ENCODE measurements at places on chromosomes 2 and 18.

GRCh38 chr2:232382331-232383225, 4.0 kb downstream of the ALPP start:
- no peak for DNase-seq

- no peak for DNase-seq
Observed at GRCh38 chr2:217410681-217410960, 550.8 kb upstream of the TNP1 start.

DNA sequence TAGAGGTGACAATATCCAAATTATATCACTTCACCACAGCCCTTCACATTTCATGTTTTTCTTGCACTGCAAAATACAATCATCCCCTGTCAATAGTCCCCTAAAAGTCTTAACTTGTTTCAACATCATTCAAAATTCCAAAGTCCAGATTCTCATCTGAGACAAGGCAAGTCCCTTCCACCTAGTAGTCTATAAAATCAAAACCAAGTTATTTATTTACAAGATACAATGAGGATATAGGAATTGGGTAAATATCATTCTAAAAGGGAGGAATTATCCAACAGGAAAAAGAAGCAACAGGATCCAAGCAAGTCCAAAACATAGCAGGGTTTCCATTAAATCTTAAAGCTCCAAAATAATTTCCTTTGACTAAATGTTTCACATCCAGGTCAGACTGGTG, 1076.1 kb upstream of the TMEFF2 start:
- no peak for DNase-seq

DNA sequence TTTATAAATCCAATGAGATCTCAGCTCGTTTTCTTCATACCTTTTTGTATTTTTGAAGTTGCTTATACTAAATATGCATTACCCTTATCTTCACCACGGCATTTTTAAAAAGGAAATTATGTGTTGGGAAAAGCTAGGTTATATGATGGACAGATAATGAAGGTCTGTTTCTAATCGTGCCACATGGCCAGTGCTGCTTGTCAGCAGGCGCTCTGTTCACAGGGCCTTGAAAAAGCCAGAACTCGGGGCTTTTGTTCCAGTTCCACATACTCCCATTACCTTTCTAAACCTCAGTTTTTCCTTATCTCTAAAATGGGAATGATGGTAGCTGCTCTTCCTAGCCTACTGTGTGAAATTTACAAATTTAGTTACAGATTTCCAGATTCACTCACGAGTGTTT, 42.0 kb downstream of the EPAS1 start:
- no peak for DNase-seq

DNA sequence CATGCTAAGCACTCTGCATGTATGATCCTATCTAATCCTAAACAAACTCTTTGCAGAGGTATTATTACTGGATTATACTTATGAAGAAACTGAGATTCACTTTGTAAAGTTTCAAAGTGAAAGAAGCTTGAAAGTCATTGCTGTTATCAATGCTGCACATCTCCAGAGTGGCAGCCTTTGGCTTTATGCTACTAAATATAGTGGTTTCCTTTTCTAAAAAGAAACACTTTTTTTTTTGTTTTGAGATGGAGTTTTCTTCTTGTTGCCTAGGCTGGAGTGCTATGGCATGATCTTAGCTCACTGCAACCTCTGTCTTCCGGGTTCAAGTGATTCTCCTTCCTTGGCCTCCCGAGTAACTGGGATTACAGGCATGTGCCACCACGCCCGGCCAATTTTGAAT, 114.9 kb upstream of the RAB27B start:
- DNase-seq = no peak

DNA sequence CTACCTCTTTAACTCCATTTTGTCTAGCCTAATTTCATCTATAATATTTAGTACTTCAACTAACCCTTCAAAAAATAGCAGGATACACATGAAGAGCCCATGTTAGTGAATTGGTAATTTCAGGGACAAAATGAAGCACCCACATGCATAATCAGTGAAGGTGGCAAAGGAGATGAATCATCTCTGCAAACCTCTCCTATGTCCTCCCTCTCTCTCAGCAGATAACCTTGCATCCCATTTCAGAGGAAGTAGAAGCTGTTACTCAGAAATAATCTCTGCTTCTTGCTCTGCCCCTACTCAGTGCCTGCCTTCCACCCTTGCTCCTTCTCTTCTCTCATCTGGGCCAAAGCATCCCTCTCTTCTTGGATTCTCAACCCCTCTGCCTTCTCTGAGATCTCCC, 60.2 kb upstream of the CAVIN2 start:
- DNase-seq = no peak

DNA sequence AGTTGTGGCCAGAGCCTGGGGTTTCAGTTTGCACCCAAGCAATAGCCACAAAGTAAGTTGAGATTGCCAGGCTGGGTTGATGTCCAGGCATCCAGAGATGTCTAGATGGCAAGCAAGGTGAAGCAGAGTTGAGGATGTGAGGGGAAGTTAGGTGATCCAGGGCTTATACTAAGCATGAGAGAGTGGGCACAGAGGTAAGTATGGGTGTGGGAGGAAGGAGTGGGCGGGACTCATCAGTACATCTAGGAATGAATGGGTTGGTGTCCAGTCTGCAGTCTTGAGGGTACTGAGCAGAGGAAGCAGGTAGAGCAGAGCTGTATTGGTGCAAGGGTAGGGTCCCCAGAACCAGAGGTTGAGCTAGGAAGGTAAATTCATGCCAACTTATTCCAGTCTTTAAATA, 1.5 kb downstream of the SEMA4F start:
- no peak for DNase-seq

GRCh38 chr2:190804182-190804795, 76.3 kb upstream of the GLS start:
- no peak for DNase-seq

GRCh38 chr18:67742954-67743353, 226.4 kb upstream of the DSEL start:
- no peak for DNase-seq

GRCh38 chr2:159988412-159988970, 73.9 kb downstream of the PLA2R1 start:
- DNase-seq = no peak

DNA sequence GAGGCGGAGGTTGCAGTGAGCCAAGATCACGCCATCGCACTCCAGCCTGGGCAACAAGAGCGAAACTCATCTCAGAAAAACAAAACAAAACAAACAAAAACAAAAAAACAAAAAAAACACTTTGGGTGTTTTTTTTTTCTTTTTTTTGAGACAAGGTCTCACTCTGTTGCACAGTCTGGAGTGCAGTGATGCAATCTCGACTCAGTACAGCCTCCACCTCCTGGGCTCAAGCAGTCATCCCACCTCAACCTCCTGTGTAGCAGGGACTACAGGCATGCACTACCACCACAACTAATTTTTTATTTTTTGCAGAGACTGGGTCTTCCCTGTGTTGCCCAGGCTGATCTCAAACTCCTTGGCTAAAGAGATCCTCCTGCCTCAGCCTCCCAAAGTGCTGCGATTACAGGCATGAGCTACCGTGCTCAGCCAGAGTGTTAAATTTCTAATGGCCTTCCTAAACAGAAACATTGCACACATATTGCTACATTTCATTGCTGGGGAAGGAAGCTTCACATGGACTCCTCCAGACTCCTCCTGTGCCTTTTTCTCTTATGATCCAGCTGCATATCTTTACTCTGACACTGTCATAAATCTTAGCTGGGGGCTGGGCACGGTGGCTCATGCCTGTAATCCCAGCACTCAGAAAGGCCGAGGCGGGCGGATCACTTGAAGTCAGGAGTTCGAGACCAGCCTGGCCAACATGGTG, 19.7 kb downstream of the STARD7 start:
- DNase-seq = no peak

DNA sequence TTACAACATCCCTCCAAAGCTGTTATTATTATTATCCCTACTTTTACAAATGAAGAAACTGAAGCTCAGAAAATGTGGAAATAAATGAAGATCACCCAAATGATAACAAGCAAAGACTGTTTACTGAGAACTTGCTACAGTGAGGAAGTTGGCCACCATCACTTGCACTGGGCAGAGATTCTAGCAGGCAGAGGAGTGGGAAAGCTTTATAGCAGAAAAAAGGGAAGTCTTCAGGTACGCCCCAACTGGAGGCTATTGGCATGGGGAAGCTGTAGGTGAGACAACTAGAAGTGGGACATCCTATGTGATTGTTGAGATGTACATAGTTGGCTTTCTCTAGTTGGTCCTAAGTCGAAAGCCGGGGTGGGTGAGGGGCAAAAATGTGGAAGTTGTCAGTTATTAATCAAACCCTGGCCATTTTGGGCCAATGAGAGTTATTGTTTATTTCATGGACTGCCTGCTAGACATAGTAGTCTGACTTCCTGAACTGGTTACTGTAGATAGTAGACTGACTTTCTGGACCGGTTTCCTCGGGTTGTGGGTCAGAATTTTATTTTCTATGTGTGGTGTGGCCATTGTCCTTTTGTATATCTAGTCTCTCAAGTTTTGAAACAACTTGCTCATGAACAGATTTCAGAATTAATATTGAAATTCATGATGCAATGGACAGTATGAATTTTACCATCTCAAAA, 40.2 kb upstream of the STAT4 start:
- no peak for DNase-seq

GRCh38 chr2:116132833-116133232, 1681.7 kb upstream of the DDX18 start:
- no peak for DNase-seq

- no peak for DNase-seq
Observed at GRCh38 chr2:237939251-237939650, 27.6 kb upstream of the UBE2F start.

DNA sequence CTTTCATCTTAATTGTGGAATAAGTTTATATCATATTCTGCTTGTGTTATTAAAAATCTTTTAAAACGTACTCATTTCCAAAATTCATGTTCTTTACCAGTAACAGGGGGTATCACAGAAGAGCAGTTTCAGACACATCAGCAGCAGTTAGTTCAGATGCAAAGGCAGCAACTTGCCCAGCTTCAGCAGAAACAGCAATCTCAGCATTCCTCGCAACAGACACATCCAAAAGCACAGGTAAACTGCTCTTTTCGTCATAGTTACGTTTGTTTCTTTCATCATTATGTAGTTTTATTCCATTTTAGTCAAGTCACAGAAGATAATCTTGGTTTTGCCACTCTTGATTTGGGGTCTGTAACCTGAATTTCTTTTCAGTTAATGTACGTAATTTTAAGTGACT, 93.5 kb upstream of the KIF5C start:
- no peak for DNase-seq

DNA sequence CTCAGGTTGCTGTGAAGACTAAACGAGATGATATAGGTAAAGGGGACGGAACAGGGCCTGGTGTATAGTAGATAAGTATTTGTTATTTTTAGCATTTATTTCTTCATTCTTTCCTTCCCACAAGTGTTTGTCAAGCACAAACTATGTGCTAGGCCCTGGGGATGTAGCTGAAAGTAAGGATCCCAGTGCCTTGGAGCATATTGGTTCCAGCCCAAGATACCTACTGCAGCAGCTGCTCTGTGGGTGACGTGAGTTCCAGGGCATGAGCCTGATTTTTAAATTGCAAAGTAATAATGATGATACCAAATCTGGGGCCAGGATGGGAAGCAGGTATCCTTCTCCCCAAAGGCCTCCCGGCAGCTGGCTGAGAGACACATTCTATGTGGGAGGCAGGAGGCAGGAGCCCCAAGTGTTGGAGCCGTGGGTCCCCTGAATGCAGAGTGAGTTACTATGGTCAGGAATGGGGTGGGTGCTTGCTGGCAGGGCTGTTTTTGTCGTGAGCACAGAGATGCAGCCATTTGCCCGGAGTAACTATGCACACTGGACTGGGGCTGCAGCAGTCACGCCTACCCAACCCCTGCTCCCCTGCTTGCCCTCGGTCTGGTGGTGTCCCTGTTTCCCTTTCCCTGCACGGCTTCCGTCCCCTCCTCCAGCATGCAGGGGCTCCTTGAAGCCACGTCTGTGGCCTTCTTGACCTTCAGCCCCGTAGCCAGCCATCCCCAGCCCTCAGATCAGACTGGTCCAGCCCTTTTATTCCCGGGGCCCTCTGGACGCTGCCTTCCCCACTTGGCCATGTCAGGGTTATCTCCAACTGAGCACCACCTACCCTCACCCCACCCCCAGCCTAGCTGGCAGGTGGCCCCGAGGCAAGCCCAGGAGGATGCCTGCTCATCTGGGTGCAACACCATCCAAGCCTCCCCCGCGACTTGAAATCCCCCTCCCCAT, 52.4 kb downstream of the INHBB start:
- no peak for DNase-seq

- DNase-seq = no peak
Observed at GRCh38 chr2:235461763-235462414, 32.0 kb upstream of the AGAP1 start.

GRCh38 chr2:84963692-84964405, 7.1 kb upstream of the KCMF1 start:
- DNase-seq = no peak

GRCh38 chr2:210553373-210553772, 3.0 kb upstream of the CPS1 start:
- DNase-seq = no peak

- DNase-seq = no peak
Observed at GRCh38 chr18:9575558-9575957, 38.8 kb downstream of the PPP4R1 start.

DNA sequence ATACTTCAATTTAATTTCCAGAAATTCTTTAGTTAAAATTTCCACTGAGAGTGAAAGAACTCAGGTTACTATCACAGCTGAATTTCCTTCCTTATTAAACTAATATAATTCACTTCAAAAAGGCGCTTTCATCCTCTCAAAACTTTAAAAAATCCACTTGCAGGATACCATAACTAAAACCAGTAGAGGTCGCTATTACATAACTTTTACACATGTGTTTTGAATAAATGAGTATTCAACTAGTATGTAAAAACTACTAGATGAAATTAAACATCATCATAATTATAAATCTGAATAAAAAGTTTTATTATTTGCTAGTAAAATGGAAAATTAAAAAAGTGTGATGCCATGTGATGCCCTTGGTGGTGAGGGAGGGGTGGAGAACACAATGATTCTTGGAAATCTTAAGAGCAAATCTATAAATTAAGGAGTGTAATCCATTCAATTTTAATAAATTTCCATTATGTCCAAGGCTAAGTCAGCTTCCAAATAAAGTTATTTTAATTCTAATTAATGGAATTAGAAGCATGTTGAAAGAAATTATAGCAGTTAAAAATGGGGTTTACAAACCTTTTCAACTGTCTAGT, 61.4 kb downstream of the SOS1 start:
- no peak for DNase-seq

GRCh38 chr2:95356821-95357700, 45.4 kb upstream of the FAHD2A start:
- DNase-seq = no peak

DNA sequence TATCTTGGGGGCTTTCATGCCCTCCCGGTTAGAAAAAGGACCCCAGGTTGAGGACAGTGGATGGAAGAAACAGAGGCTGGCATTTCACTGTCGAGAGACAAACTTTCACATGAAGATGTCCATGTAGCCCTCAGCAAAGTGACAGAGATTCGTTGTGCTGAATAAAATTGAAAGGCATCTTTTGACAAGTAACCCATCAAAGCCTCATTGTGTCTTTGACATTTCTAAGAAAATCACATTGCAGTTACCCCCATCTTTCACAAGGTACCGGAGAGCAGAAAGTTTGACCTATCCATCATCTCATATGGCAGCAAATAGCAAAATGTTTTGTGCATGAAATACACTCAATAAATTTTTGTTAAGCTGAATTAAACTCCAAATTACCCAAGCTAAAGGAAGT, 2.0 kb upstream of the MBP start:
- no peak for DNase-seq

GRCh38 chr2:233174137-233174536, 77.3 kb upstream of the ATG16L1 start:
- no peak for DNase-seq

Measured in GM12891 (cell line).